ENCODE measurements at places on chromosomes 4 and X. TPM values are rescaled to one million over a fixed set of nuclear protein-coding genes. Genes with fewer than 3 reads are reported as not detected.

ESX1 gene
- not detected for total RNA-seq

TCEAL3 gene
- 26.2 TPM for total RNA-seq

ARAP2 gene
- total RNA-seq: 161 TPM

DNA sequence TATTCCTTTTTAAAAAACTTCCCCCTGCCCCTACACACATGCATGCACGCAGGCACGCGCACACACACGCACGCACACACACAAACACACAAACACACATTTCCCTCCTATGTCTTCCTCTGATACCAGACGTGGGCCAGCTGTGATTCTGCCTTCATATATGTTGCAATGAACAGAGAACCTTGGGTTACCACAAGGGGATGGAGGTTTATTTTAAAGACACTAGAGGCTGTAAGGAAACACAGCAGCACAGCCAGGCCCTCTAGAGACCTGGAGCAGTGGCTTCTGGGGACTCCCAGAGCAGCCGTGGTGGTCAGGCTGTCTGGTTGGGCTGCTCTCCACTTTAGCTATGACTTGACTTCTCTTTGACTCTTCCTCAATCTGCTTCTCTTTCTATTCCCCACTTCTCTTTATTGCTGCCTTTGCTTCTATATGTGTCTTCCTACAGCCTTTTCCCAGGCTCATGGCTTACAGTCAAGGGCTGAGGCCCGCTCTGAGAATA is 3.2 kb upstream of the TLR10 start:
- no peak for DNase-seq

DNA sequence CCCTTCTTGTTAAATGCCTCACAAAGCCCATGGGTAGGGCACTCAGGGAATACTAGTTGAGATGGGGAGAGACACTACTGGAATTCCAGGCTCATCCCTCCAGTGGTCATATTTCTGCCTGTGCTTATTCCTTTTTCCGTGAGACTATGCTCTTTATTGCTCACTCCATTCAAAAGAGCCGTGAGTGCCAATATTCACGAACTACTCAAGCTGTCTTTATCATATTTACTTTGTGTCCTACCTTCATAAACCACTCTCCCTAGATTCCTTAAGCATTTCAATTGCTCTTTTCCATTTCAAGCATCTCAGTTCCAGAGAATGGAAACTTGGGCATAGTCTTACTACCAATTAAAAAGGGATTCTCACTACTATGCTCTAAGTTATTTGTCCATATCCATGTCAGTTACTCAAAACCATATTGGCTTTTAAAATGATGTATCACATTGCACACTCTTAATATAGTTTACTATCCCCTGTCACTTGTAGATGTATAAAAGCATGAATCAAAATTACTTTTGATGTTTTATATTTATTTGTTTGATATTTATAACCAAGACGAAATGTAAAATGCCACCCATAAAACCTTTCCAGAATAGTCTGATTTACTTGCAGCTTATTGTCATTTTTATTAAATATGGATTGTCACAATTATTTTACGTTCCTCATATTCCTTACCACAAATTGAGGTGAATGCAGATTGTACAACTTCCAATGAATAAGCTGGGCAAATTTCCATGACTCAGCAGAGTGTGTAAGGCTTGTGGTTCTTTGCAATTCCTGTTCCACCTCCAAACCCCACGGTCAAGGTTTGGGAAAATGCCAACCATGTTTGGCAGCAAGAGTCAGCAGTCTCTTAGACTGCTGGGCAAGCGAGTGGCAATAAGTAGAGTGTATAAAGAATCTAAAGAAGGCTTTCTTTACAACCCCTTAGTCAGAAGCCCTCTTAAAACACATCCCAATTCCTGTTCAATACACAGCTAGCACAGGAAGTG is 24.4 kb downstream of the ENOX2 start:
- no peak for DNase-seq

DNA sequence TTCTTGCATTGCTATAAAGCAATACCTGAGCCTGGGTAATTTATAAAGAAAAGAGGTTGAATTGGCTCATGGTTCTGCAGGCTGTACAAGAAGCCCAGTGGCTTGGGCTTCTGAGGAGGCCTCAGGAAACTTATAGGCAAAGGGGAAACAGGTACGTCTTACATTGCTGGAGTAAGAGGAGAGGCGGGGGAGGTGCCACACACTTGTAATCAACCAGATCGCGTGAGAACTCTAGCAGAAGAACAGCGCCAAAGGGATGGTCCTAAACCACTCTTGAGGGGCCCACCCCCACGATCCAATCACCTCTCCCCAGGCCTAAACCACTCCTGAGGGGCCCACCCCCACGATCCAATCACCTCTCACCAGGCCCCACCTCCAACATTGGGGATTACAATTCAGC is 50.6 kb upstream of the SHOX start:
- no peak for DNase-seq

GRCh38 chrX:63713526-63713925 is 71.5 kb downstream of the ARHGEF9 start:
- DNase-seq: no peak

- DNase-seq: peak; percentile 82
Measured at GRCh38 chr4:86891762-86892635, at the start of gene C4orf36. Gene C4orf36, minus strand, starts transcription at chr4:86892422. Its CDS starts 902 bp downstream, at chr4:86891520.
